ENCODE measurements at places on chromosomes 7 and 10.

DNA sequence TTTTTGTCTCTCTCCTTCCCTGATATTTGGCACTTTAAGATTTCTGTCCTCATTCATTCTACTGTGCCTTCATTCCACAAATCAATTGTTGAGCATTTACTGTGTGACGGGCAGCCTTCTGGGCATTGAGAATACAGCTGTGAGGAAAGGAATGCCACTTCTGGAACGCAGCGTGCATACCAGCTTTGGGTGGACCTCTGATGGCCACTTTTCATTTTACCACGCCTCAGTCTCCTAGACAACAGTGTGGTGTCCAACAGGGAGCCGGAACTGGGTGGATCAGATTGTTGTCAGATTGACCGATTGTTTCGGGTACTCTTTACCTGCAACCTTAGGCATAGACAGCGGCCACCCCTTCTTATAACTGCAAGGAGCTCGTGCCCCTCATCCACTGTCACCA lies 222.7 kb upstream of the DPP6 start:
- no peak for DNase-seq

GRCh38 chr7:105876964-105877601 lies 684 bp upstream of the ATXN7L1 start:
- peak; percentile 57 for DNase-seq

DNA sequence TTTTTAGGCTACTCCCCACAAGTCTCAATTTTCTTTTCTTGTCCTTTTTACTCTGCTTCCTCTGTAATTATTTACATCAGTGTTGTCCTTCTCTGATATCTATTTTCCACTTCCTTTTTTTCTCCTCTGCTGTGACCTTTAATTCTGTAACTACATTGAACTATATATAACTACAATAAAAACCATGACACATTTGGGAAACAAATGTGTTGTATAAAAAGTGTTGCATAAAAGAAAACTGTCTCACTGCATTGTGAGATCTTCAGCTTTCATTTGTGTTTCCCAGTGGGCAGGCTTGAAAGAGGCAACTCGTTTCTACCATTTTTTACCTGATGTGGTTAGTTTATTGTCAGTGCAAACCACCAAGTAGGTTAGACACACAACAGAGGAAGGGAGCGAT lies 483.9 kb upstream of the NRP1 start:
- no peak for DNase-seq

DNA sequence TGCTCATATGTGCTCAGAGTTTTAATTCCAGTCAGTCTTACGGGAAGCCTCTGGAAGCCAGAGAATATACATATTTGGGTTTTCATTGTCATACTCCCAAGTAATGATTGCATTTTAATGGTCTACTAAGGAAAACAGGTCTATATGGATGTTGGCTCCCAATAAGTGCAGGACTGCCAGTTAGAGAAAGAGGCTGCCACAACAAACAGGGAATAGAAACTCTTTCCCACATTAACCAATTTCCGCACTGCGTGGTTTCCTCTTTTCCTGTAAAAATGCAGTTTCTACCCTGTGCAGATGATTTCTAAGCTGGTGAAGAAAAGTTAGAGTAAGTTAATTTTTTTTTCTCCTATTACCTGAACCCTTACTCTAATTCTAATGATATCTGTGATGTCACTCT lies 78.2 kb downstream of the CCSER2 start:
- DNase-seq: no peak

DNA sequence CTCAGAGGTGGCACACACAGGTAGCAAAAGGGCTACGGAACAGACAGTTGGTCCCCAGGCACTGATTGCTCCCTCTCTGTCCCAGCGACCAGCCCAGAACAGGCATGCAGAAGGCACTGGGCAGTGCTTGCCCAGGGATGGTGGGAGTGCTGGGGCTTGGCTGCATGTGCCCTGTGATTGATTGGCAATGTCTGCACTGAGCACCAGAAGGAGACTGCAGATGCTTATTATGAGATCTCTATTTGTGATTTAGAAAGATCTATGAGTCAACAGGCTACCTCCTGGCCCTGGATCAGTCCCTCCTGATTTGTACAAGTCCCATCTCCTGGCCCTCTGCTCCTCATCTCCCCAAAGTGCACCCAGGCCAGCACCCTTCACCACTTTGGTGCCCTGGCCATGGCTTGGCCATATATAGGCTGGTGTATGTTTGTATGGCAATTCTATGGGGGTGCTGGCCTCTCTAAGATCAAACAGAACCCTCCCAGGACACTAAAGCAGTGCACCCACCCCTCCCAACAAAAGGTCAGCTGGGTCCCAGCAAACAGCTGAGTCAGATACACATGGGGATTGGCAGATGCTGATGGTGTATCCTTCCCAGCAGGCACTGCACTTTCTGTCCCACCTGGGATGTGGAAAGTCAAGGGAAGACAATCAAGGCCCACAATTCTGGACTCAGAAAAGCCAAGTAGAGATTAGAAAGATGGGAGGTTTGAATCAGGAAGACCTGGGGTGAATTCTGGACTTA lies 30.9 kb downstream of the CAMK2B start:
- no peak for DNase-seq

DNA sequence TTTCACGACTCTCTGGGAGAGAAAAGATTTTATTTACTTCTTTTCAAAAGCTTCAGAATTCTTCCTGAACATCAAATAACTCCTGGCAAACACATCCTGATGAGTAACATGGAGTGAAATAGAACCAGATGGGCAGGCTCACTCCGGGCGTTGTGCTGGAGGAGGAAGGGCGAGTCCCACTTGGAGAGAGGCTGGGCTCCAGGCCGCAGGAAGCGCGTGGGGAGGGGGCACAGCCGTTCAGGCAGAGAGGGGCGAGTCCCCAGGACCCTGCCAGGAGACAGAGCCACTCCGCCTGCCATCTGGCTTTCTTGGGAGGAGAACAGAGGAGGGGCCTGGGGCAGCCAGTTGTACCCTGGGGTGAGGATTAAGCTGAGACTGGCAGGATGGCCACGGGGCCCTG lies 265.9 kb upstream of the ZMIZ1 start:
- DNase-seq: peak; percentile 4

GRCh38 chr10:24419066-24419465 lies 210.1 kb downstream of the KIAA1217 start:
- no peak for DNase-seq

DNA sequence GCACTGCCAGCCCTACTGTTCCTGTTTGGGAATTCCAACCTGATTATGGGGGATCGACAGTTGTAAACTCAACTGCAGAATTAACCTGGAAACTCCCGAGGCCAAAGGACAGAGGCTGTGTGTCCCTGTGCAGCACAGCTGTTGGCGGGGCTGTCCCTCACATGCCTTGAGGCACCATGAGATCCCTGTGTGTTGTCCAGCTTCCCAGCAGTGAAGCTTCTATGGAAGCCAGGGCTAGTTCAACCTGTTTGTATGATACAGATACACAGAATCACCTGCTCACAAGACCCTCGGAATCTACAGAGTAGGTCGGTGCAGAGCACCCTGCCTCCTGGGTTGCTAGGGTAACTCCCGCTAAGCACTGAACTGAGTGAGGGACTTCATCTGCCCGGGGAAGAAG lies 61.0 kb upstream of the EFCAB10 start:
- DNase-seq: no peak

DNA sequence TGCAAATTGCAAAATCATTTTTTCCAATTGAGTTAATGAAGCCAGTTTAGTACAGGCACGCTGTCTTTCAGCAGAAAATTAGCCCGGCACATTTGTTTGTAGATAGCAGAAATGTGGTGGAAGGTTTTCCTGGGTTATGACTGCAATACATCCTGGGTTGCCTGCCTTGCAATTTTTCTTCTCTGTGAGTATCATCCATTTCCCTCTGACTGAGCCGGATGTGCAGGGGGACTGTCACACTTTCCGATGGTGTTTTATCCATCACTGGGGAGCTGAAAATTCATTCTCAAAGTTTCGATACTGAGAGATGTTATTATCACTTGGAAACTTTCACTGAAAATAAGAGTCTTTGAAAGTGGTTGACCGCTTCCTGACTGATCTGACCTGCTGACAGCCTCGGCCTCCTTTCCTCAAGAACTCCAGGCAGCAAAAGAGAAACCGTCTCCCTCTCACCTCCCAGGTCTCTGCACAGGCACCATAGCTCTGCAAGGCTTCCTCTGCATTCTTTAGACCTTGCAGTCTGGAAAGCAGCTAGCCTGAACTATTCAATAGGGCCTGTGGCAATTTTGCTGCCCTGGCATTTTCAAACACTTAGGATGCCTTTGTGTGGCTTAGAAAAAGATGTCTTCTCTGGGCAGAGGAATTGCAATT lies 320.8 kb upstream of the NRP1 start:
- no peak for DNase-seq

DNA sequence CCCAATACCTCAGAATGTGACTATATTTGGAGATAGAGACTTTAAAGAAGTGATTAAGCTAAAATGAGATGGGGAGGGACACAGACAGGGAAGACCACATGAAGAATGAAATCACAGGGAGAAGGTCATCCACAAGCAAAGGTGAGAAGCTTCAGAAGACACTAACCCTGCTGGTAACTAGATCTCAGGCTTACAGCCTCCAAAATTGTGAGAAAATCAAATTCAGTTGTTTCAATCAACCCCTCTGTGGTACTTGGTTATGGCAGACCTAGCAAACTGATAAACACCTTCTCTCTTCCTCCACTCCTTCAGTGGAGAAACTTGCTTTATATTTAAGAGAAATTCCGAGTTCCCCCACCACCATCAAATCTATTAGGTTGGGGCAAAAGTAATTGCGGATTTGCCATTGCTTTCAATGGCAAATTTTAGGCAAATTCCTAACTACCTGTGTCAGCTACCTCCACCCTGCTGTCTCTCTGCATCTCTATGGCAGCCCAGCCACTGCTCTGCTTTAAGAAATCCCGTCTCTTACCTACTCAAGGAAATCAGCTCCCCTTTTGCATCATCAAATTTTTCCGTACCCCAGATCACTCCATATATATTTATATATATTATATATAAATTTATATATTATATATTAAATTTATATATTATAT lies 38.2 kb downstream of the SEMA3E start:
- DNase-seq: no peak

DNA sequence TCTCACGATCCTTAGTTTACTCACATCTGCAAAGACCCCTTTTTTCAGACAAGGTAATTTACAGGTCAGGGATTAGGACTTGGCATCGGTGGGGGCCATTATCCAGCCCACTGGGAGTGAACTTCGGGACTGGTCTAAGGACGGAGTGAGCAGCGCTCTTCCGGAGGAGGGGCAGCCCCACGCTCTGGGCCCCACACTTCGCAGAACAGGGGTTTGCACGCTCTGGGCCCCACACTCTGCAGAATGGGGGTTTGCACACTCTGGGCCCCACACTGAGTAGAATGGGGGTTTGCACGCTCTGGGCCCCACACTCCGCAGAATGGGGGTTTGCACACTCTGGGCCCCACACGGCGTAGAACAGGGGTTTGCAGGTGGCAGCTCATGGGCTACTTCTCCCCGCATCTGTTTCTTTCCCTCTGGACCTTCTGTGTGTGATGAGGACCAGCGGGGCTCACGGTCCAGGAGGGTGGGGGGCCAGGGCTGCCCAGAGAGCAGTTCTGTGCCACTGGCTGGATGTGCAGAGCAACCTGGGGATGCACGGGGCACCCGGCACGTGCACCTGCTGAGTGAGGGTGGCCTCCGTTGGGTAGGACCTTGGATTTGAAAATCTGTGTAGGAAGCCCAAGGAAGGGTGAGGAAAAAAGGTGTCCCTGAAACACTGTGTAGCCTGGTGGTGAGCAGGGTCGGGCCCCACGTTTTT lies 134.8 kb downstream of the WDR37 start:
- DNase-seq: no peak

GRCh38 chr7:39949971-39950472 lies at the start of gene CDK13:
CDK13 (plus strand) TSS chr7:39950256; CDS start chr7:39950642, 386 bp downstream.
- DNase-seq: peak; percentile 71

DNA sequence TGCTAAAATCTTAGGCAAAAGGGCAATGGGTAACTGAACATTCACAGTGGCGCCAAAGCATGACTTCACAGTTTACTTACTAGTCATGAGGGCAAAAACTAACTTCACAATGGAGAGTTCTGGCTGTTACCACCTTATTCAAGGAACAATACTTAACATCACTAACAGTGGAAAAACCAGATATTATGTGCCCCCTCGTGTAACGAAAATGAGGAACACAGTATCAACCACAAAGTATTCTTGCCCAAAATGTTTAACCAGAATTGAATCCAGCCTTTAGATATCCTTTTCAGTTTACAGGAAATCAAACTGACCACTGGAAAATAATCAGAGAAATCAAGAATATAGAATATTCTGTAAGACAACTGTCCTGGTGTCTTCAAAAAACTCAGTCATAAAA lies 9.5 kb downstream of the C7orf25 start:
- DNase-seq: no peak

GRCh38 chr10:8311526-8312070 lies 257.1 kb downstream of the GATA3 start:
- DNase-seq: no peak

GRCh38 chr7:70574970-70575799 lies 556.8 kb upstream of the GALNT17 start:
- DNase-seq: no peak

GRCh38 chr10:26780793-26781601 lies 79.8 kb downstream of the ABI1 start:
- peak; percentile 21 for DNase-seq

DNA sequence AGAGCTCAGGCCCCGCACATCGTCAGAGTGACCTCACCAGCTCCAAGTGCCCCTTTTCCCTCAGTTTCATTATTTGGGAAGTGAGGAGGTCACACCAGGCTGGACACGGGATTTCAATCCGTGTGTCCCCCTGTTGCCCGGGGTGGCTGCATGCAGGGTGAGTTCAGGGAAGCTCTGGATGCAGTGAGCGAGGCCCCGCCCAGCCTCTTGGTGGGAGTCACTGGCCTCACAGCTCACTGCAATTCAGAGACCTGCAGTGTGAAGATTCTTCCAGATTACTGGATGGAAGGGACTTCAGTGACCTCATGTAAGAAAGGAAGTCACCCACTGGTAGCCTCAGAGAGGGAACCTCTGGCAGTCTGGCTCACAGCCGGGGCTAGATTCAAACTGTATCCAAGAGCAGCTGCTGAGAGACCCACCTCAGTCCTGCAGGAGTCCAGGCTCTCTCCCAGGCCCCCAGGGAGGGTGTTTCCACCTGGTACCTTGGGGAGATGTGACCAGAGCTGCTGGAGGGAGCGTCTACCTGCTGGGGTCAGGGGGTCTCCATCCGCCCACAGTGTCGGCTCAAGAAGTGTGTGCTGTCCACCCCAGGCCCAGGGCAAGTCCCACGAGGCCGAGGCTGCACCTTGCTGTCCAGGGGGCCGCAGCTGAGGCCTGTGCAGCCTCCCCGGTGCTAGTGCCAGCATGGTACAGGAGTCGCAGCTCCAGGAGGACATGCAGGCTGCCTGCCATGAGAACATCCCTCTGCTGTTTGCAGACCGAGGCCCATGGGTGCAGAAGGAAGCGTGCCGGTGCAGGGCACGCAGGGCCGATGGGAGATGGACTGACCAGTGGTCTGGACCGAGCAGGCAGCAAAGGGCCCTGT lies 54.4 kb downstream of the MGMT start:
- DNase-seq: no peak

- DNase-seq: no peak
These were observed 43.1 kb downstream of the LSMEM1 start for GRCh38 chr7:112523871-112524270.

DNA sequence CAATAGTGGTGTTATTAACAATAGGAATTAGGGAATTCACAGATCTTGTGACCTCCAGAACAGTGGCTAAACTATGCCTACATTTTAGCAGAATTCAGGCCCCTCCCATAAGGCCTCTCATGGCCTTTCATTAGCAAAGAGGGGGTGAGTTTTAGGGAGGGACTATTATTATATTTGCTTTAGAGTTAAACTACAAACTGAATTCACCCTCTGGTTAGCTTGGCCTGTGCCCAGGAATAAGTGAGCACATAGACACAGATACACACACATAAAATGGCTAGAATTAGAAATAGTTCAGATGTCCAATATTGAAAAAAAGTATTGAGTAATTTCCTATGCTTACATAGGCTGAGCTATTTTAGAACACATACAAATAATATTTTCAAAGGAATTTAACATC lies 818.8 kb upstream of the COBL start:
- no peak for DNase-seq

Measured in dermis blood vessel endothelial cell (primary cell).